Thoracic aorta endothelial cell (primary cell): ENCODE measurements at places on chromosomes 2 and 18. TPM values are rescaled to one million over a fixed set of nuclear protein-coding genes. Genes with fewer than 3 reads are reported as not detected.

RAB6C gene
- not detected in 2 replicates for total RNA-seq

SP140 gene
- total RNA-seq = 0.66 TPM in 1 of 2 replicates, not detected in the other

LHCGR gene
- not detected in 2 replicates for total RNA-seq

LOXHD1 gene
- total RNA-seq = not detected in 2 replicates
